ENCODE measurements at places on chromosomes 13 and 19. TPM values are rescaled to one million over a fixed set of nuclear protein-coding genes. Genes with fewer than 3 reads are reported as not detected.

The ZNF221 gene
- 3.0 TPM for polyA plus RNA-seq

- no peak for DNase-seq
Observed at GRCh38 chr13:112060282-112060830, 6.6 kb upstream of the SOX1 start.

The ADPRHL1 gene
- polyA plus RNA-seq = 263 TPM

The DACT3 gene
- 13.0 TPM for polyA plus RNA-seq

The LGI4 gene
- 13.2 TPM for polyA plus RNA-seq

- DNase-seq = no peak
Observed at GRCh38 chr19:14649020-14649419, 25.6 kb downstream of the ADGRE3 start.

- DNase-seq = no peak
Observed at GRCh38 chr13:73111331-73111730, 52.5 kb downstream of the KLF5 start.

The PDX1 gene
- polyA plus RNA-seq = not detected

GRCh38 chr13:66489586-66489985 is 740.5 kb downstream of the PCDH9 start:
- no peak for DNase-seq

DNA sequence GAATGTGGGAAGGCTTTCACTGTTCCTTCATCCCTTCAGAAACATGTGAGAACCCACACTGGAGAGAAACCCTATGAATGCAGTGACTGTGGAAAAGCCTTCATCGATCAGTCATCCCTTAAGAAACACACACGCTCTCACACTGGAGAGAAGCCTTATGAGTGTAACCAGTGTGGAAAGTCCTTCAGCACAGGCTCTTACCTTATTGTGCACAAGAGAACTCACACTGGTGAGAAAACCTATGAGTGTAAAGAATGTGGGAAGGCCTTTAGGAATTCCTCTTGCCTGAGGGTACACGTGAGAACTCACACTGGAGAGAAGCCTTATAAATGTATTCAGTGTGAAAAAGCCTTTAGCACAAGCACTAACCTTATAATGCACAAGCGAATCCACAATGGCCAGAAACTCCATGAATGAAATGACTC is 18.6 kb downstream of the ZNF177 start:
- DNase-seq = no peak

DNA sequence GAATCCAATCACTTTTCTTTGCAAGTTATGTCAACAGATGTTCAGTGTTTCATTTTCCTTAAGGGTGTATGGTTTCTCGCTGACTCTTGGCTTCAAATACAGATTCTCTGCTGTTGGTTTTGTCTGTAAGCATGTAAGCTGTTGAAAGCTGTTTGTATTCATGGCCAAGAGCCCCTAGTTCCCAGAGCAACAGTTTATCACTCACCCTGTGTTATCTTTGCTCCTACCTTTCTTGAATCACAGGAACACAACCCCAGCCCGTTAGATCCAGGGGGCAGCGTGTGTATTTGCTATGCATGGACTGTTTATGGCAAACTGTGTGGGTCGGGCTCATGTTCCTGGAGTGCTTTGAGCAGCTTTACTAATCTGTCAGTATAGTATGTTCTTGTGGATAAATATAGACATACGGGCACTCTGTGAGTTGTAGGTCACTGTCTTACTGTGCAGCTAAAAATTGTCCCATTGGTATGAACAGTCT is 28.9 kb downstream of the FRY start:
- no peak for DNase-seq

The OSCAR gene
- 0.65 TPM for polyA plus RNA-seq

GRCh38 chr19:18475762-18476331 is 37.9 kb upstream of the ISYNA1 start:
- no peak for DNase-seq

DNA sequence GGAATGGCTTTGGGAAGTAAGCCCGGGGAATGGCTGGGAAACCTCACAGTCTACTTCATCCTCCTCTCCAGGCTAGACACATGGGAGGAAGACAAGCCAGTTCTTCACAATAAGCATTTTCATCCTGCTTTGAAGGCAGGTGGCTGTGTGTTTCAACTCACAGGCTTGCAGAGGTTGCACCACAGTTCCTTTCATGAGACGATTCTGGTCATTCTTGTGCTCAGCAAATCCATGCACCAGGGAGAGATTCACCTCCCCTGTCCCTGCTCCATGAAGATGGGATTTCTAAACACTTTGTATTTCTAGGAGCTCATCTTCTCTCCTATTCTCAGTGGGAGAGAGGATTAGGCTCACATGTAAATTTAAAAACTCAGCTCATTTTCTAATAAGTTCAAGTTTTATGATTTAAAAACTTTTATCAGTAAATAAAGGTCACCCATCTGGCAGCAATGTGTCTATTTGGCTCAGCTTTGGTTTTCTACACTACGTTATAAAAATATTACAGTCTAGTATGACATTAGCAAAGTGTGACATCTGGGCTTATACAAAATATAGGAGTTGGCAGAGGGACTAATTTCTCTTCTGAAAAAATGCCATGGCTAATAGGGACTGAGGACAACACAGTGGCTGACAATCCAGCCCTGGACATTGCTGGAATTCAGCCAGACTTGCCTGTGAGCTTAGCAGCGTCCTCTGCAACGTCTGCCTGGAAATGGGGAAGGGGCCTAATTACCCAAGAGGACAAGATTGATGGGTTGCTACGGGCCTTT is 283.2 kb upstream of the SLC10A2 start:
- peak; percentile 15 for DNase-seq

The GPR108 gene
- polyA plus RNA-seq = 33.7 TPM

- DNase-seq = no peak
Observed at GRCh38 chr13:50511877-50512341, 331.6 kb downstream of the DLEU7 start.

DNA sequence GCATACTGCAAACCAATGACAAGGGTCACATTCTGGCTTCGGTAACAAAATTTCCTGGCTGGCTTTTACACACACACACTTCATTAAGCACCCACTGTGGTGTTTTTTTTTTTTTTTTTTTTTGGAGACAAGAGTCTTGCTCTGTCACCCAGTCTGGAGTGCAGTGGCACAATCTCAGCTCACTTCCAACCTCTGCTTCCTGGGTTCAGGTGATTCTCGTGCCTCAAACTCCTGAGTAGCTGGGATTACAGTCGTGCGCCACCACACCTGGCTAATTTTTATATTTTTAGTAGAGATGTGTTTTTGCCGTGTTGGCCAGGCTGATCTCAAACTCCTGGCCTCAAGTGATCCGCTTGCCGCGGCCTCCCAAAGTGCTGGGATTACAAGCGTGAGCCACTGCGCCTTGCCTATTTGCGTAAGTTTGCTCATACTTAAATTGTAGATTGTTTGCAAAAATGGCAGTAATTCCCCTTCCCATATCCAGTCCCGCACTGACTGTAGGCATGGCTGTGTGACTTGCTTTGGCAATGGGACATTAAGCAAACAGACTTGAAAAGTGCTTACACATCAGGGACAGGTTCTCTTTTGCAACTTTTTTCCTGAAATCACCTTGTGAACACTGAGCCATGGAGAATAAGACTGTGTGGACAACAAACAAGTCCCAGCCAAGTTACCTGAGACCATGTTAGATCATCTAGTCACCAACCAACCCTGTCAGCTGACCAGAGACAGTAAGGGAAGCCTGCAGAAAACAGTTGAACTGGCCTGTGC is 42.1 kb upstream of the EBPL start:
- peak; percentile 1 for DNase-seq

DNA sequence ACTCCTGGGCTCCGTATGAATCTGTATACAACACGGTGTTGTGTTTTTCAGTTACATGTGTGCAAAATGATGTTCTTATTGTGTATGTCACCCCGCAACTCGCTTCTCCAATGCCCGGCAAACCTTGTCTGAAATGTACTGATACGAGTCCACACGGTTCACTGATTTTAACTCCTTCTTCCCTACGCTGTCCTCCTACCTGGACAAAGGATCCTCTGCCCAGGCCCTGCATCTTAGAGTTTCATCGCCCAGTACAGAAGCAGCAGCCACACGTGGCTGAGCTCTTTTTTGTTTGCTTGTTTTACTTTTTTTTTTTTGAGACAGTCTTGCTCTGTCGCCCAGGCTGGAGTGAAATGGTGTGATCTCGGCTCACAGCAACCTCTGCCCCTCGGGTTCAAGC is 28.9 kb downstream of the ZFR2 start:
- DNase-seq = no peak

GRCh38 chr19:23776507-23777205 is 18.0 kb upstream of the ZNF681 start:
- no peak for DNase-seq

The MAP2K2 gene
- polyA plus RNA-seq = 124 TPM

- no peak for DNase-seq
Observed at GRCh38 chr19:41427647-41428480, 690 bp upstream of the B3GNT8 start.

GRCh38 chr13:49256841-49257240 is 9.1 kb downstream of the CDADC1 start:
- no peak for DNase-seq

The FXYD1 gene
- polyA plus RNA-seq = 281 TPM

- DNase-seq = no peak
Observed at GRCh38 chr13:33128134-33128533, 111.9 kb downstream of the KL start.

GRCh38 chr19:45166723-45167252 is 6.0 kb upstream of the NKPD1 start:
- no peak for DNase-seq

The CGB8 gene
- not detected for polyA plus RNA-seq

DNA sequence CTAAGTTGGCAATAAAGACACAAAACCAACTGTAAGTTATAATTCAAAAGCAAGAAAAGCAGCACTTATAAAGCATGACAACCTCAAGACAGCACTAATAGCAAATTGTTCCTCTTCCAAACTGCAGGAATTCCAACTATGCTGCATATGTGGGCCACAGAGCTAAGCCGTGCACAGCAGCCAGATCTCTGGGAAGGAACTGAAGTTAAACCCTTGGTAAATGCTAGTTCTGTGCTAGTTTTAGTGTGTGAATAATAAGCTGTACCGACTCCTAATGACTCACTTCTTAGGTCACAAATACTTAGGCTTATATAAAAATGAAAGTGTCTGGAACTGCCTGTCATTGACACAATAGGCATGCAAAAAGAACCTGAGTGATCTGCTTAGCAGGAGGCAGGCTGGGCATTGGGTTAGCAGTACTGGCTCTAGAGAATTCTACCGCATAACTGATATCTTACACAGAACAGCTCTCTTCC is 21.2 kb upstream of the GTF3A start:
- no peak for DNase-seq

GRCh38 chr13:94999871-95000270 is 287.5 kb upstream of the SOX21 start:
- no peak for DNase-seq

DNA sequence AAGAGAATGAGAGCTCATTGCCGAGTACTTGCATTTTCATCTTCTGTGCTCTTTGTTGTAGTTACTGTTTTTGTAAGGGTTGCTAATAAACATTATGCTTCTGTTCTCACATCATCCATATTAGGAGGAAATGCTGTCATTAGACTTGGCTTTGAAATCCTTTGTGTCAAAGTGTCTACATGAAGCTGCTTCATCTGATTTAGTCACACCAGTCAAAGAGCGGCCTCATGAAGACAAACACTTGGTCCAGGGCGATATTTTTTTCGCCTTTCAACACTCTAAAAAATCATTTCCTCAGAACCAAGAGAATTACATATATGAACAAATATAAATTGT is 105.0 kb downstream of the SPRY2 start:
- no peak for DNase-seq

The RABAC1 gene
- polyA plus RNA-seq = 65.0 TPM

DNA sequence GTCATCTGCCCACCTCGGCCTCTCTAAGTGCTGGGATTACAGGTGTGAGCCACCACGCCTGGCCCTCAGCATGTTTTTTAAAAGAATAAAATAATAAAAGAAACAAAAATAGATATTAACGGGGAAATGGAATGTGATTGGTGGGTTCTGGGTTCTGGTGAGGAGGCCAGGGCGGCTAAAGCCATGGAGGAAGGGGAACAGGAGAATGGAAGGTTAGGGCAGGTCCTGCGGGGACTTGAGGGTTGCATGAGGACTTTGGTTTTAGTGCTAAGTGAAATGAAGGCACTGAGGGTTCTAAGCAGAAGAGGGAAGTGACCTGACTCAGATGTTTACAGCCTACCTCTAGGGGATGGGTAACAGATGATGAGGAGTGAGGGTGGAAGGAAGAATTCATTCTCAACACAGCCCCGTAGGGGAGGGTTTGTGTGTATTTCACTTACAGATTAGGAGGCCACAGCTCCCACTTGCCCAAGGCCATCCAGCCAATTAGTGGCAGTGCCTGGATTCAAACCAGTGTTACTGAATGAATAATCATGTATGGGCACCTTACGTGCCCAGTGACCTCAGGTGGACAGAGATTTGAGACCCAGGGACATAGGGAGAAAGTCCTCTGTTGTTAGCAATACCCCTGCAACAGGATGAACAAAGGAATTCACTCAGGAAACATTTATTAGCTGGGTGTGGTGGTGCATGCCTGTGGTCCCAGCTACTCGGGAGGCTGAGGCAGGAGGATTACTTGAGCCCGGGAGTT is 6.7 kb upstream of the MRPL4 start:
- no peak for DNase-seq

The FPR3 gene
- 1.4 TPM for polyA plus RNA-seq

DNA sequence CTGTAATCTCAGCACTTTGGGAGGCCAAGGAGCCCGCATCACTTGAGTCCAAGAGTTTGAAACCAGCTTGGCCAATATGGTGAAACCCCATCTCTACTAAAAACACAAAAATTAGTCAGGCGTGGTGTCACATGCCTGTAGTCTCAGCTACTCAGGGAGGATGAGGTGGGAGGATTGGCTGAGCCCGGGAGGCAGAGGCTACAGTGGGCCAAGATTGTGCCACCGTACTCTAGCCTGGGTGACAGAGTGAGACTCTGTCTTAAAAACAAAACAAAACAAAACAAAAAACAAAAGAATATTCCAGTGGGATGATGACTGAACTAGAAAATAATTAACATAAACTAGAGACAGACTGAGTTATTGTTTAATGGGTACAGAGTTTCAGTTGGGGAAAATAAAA is 81.7 kb upstream of the ABCC4 start:
- no peak for DNase-seq

- no peak for DNase-seq
Observed at GRCh38 chr19:14150770-14151661, 14.6 kb upstream of the ASF1B start.

DNA sequence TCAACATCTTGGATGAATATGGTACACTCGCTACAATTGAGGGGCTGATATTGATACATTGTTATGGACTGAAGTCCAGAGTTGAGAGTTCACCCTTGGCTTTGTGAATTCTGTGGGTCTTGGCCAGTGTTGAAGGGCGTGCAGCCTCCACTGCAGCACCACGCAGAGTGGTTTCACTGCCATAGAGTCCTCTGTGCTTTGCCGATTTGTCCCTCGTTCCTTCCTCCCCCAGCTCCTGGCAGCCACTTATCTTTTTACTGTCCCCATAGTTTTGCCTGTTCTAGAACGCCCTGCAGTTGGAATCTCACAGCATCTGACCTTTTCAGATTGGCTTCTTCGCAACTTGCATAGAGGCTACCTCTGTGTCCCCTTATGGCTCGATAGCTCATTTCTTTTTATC is 57.3 kb upstream of the IRS2 start:
- DNase-seq = no peak

GRCh38 chr19:9313756-9314155 is 4.1 kb upstream of the ZNF699 start:
- no peak for DNase-seq
